Upper lobe of right lung (tissue), 1 donor: ENCODE measurements at places on chromosomes 2 and 18.
A peak's percentile ranks its signal among the peaks of the same experiment; 100 is the strongest.

DNA sequence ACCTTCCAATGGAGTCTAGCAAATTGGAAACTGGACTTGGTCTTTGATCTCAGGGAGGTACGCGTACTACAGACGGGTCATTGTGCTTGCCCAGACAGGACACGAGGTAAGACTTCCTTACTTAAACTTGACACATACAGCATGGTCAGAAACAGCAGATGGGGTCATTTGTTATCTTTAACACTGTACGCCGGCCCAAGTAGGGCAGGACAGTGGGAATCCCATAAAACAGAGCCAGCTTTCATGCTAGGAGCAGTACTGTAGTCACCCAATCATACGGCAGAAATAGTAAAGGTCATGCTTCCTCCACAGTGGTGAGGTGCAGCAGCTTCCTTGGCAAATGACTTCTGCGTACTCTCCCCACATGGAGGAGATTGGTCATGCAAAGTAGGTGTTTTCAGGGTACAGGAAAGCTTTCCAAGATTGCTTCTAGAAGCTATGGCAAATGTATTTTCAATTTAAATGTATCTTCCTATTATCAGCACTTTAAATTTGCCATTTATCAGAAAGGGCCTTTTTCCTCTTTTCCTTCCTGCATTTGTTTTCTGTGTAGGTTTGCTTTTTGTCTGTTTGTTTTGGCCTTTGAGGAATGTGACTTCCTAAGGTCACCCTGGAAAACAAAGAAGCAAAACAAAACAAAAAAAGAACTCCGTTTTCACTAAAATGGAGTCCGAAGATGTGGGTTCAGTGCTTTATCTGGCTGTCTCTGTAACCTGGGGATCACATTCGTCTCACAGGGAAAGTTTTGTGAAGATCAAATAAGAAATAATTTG is 74.0 kb upstream of the DSG1 start:
- no peak overlapping the region for H3K4me3 ChIP-seq
- no peak overlapping the region for H3K27ac ChIP-seq
- H3K4me1 ChIP-seq, result no peaks in the 10 kb centered on the region
- DNase-seq, result no peak
- no peaks in the 10 kb centered on the region for H3K36me3 ChIP-seq
- no peaks in the 10 kb centered on the region for H3K27me3 ChIP-seq

GRCh38 chr18:24170360-24170759 is 31.5 kb downstream of the CABYR start:
- no peaks in the 10 kb centered on the region for H3K4me1 ChIP-seq
- no peak for DNase-seq
- no peak overlapping the region for H3K27ac ChIP-seq
- no peaks in the 10 kb centered on the region for H3K27me3 ChIP-seq

DNA sequence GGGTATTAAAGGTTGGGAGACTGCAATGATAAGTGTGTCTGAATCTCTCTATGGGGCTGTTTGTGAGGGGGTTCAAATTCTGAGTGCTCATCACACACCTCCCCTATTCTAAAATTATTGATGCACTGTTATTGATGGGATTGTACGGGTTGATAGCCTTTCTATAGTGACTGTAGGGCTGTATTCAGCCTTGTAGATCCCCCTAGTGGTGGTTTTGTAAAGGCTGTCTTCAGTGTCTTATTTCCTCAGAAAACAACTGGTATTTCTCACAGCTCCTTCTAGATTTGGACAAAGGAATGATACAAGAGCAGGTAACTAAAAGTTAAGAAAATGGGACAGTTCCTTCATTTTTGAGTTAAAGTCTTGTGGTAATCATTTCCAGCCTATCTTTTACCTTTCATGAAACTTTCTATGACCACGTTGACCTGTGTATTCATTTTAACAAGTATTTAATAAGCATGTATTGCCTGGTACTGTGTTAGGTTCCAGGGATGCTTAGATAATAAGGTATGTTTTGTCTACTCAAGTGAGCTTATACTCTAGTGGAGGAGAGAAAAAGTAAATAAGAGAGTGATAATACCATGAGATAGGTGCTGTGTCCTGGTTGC is 21.2 kb downstream of the SMAD4 start:
- peaks cover 61% of the 10 kb centered on the region for H3K36me3 ChIP-seq
- H3K27ac ChIP-seq, result no peak overlapping the region
- H3K27me3 ChIP-seq, result no peaks in the 10 kb centered on the region
- H3K4me3 ChIP-seq, result no peak overlapping the region

DNA sequence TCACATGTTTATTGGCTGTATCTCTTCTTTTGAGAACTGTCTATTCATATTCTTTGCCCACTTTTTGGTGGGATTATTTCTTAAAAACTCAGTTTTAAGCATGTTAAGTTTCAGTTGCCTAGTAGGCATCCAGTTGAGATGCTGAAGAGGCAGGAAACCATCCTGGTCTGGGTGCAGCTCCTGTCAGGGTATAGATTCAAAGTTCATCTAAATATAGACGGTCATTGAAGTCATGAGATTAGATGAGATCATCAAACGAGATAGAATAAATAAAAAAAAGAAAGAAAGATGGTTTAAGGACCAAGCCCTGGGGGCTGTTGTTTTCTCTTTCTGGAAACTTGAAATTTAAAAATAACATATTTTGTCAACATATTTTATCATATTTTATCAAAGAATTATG is 9.2 kb upstream of the DNAH7 start:
- no peak overlapping the region for H3K4me3 ChIP-seq
- no peak overlapping the region for H3K27ac ChIP-seq
- H3K4me1 ChIP-seq, result peaks cover 13% of the 10 kb centered on the region
- no peaks in the 10 kb centered on the region for H3K36me3 ChIP-seq
- no peaks in the 10 kb centered on the region for H3K27me3 ChIP-seq

DNA sequence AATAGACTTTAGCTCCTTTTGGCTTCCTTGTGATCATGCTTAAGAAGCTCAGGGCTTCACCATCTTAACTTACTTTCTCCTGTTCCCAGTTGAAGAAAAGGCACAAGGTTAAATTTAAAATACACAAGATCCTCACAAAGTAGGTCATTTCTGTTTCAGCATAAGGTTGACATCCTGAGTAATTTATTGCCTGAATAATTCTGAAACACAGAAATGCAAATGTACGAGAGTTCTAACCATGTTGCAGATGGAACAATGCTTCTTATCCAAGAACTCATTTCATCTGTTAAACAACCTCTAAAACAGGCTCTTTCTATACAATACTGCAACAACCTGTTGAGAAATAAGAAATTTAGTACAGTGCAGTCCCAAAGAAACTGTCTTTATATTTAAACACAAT is 395.2 kb downstream of the BCL11A start:
- no peaks in the 10 kb centered on the region for H3K36me3 ChIP-seq
- no peak overlapping the region for H3K4me3 ChIP-seq
- no peak for DNase-seq

- DNase-seq, result no peak
- H3K36me3 ChIP-seq, result no peaks in the 10 kb centered on the region
- H3K4me3 ChIP-seq, result no peak overlapping the region
- no peak overlapping the region for H3K27ac ChIP-seq
- no peaks in the 10 kb centered on the region for H3K27me3 ChIP-seq
These were observed 125.7 kb downstream of the EIPR1 start for GRCh38 chr2:3251946-3252345.

DNA sequence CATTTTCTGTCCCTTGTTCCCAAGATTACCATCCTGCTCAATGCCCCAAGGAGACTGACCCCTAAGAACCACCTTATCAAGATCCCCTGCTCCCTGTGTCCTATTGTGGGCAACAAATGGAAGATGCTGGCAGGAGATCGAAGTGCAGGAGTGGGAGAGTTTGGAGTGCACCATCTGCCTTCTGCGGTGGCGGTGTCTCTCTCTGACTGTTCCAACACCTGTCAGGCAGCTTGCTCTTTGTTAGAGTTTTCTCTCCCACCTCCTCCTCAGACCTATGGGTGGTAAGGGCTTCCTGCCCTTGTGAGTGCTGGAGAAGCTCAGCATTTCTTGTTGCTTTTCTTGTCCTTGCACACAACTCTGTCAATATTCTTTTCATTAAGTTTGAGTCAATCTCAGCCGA is 64.1 kb upstream of the SPHKAP start:
- H3K36me3 ChIP-seq, result no peaks in the 10 kb centered on the region
- H3K4me3 ChIP-seq, result no peak overlapping the region
- H3K27ac ChIP-seq, result no peak overlapping the region

- no peaks in the 10 kb centered on the region for H3K36me3 ChIP-seq
- no peak overlapping the region for H3K4me3 ChIP-seq
- H3K27me3 ChIP-seq, result no peaks in the 10 kb centered on the region
- no peak for DNase-seq
These were observed 580.8 kb downstream of the ERBB4 start for GRCh38 chr2:211957799-211958198.

- H3K27me3 ChIP-seq, result no peaks in the 10 kb centered on the region
- H3K4me3 ChIP-seq, result no peak overlapping the region
- peaks cover 42% of the 10 kb centered on the region for H3K36me3 ChIP-seq
- DNase-seq, result no peak
- no peak overlapping the region for H3K27ac ChIP-seq
- peaks cover 6% of the 10 kb centered on the region for H3K4me1 ChIP-seq
These were observed 14.0 kb downstream of the STRADB start for GRCh38 chr2:201465524-201465971.

GRCh38 chr2:168550670-168551069 is 94.6 kb downstream of the CERS6 start:
- no peaks in the 10 kb centered on the region for H3K4me1 ChIP-seq
- H3K27ac ChIP-seq, result no peak overlapping the region
- H3K27me3 ChIP-seq, result no peaks in the 10 kb centered on the region
- DNase-seq, result peak; percentile 64

DNA sequence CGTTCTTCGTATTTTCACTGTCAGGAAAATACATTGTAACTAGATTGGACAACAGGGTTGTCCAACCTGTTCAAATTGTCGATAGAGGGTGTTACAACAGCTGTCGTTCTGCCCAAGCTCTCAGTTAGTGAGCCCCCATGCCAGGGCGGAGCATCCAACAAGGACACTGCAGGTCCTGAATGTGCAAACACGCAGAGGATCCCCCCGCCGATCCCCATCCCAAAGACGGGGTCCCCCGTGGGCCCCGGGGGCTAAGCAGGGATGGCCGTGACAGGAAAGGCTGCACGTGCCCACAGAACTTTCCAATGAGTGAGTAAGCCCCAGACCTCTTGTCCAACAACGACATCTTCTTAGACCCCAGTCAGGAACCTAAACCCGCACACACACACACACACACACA is 140.8 kb downstream of the PXDN start:
- H3K4me3 ChIP-seq, result no peak overlapping the region
- no peak overlapping the region for H3K27ac ChIP-seq
- no peaks in the 10 kb centered on the region for H3K27me3 ChIP-seq
- DNase-seq, result no peak

DNA sequence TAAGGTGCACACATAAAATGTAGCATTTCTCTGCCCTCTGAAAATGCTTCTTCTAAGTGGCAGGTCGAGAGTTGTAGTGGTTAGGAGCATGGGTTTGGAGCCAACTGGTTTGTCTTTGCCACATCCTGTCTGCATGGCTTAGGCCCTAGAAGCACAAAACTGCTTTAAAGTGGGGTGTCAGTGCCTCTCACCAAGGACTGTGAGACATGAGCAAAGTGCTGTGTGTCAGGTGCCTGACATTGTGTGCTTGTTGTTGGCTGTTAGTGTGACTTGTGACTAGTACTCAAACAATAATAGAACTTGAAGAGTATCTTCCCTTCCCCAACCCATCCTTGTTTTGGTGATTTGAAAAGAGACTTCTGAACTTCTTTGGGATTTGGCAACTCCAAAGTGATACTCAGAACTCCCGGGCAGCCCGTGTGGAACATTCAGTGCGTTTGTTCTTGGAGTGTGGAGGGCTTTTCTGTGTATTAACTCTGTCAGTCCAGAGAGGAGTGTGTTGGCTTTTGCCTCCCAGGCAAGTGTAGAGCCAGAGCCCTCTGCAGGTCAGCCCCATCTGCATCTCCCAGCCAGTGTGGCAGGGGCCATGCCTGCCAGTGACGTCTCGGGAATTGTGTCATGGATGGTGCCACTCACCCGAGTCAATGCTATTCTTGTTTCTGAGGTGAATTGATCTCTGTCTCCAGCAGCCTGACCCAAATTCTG is 5.0 kb downstream of the MGAT5 start:
- no peak for DNase-seq
- H3K27me3 ChIP-seq, result no peaks in the 10 kb centered on the region
- no peak overlapping the region for H3K27ac ChIP-seq
- H3K4me1 ChIP-seq, result peaks cover 39% of the 10 kb centered on the region
- no peaks in the 10 kb centered on the region for H3K36me3 ChIP-seq

GRCh38 chr18:36522509-36522908 is 225.0 kb downstream of the FHOD3 start:
- H3K4me3 ChIP-seq, result no peak overlapping the region
- DNase-seq, result no peak
- H3K36me3 ChIP-seq, result no peaks in the 10 kb centered on the region
- no peaks in the 10 kb centered on the region for H3K27me3 ChIP-seq
- no peaks in the 10 kb centered on the region for H3K4me1 ChIP-seq
- H3K27ac ChIP-seq, result no peak overlapping the region

DNA sequence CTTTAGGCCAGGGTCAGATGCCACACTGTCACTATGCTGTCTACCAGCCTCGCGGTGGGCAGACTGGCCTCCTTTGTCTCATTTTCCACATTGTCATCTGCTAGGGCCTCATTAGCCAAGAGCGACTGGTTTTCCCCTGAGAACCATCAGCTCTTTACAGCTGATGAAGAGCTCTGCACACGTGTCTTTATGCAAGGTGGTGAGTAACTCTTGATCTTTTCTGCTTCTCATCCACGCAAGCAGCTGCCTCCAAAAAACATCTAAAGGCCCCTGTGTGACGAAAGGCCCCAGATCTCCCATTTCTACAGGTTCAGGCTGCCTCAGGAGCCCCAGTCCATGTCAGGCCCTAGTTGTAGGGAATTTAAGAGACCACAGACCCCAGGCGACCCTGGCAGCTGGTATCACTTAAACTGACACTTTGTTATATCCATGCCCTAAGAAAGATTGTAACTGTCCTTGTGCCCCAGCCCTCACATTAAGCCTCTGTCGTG is 52.9 kb downstream of the DPYSL5 start:
- H3K27me3 ChIP-seq, result no peaks in the 10 kb centered on the region
- no peak overlapping the region for H3K4me3 ChIP-seq
- no peak overlapping the region for H3K27ac ChIP-seq
- H3K4me1 ChIP-seq, result no peaks in the 10 kb centered on the region
- H3K36me3 ChIP-seq, result no peaks in the 10 kb centered on the region

- no peak for DNase-seq
- no peak overlapping the region for H3K27ac ChIP-seq
- no peak overlapping the region for H3K4me3 ChIP-seq
- H3K27me3 ChIP-seq, result no peaks in the 10 kb centered on the region
- H3K4me1 ChIP-seq, result peaks cover 42% of the 10 kb centered on the region
- H3K36me3 ChIP-seq, result no peaks in the 10 kb centered on the region
These were observed 32.8 kb downstream of the ANKRD44 start for GRCh38 chr2:197277794-197278193.
